Stimulated activated CD8-positive, alpha-beta memory T cell treated with anti-CD3 and anti-CD28 coated beads, Interleukin-15, amount 100 ng/mL, for 4 hours (primary cell): ENCODE measurements at places on chromosomes 7 and 10.

DNA sequence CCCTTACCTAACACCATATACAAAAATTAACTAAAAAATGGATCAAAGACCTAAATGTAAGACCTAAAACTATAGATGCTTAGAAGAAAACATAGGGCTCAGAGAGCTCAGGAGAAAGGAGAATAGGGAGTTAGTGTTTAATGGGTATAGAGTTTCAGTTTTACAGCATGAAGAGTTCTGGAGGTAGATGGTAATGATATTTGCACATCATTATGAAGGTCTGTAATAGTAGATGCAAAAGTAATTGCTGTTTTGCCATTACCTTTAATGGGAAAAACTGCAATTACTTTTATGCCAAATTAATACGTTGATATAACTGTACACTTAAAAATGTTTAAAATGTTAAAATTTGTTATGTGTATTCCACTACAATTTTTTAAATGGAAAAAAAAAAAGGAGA, 39.2 kb upstream of the NANOS1 start:
- no peak for DNase-seq

GRCh38 chr7:141221007-141221612, 147.2 kb downstream of the TMEM178B start:
- no peak for DNase-seq

DNA sequence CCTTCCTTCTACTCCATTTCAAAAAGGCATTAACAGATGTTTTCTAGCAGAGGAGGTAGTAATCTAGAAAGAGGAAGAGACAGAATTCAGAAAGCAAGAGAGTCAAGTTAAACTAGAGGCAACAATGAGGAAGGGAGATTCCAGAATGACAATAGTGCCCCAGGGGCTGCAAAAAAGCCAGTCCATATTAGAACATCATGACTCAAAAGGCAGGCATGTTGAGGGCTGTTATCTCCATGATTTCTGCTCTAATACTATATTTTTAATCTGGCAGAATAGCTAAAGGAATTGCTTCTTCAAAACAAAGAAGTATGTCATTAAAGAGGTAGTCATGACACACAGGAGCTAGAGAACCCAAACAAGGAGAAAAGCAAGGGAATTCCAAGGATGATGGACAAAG, 599.6 kb downstream of the INHBA start:
- no peak for DNase-seq

- DNase-seq = no peak
These were observed 13.8 kb downstream of the TMEM120A start for GRCh38 chr7:75980430-75981202.

DNA sequence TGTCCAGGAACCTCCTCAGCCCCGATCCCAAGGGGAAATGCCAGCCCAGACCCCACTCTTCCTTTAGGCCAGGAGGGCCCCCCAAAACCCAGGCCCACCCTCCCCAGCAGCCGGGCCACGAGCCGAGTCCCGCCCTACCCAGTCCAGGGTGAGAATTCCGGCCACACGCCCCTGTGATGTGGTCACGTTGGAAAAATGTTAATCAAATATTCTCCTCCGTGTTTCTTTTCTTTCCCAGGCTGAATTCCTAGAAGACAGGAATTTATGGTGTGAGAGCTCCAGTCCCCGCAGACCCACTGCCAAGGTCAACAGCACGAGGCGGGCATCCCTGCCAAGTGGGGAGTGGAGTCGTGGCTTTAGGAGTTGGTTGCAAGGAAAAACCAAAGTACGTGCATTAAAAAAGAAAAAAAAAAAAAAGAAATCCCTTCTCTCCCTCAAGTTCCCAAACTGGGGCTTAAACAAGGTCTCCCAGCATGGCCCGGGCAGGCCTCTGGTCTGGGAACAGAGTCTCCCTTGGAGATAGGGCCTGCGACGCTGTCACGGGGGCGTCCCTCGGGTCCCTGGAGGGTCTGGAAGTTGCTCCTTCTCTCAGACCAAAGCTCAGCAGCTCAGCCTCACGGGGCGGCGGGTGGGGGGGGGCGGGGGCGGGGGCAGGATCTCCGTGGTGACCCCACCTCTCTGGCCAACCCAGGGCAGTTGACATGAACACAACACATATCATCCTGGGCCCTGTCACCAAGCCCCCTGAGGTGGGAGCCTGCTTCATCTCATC, 28.1 kb upstream of the ELN start:
- no peak for DNase-seq

GRCh38 chr10:74960670-74961069, 134.3 kb downstream of the KAT6B start:
- DNase-seq = no peak
